ENCODE measurements at places on chromosomes 3 and 15.

DNA sequence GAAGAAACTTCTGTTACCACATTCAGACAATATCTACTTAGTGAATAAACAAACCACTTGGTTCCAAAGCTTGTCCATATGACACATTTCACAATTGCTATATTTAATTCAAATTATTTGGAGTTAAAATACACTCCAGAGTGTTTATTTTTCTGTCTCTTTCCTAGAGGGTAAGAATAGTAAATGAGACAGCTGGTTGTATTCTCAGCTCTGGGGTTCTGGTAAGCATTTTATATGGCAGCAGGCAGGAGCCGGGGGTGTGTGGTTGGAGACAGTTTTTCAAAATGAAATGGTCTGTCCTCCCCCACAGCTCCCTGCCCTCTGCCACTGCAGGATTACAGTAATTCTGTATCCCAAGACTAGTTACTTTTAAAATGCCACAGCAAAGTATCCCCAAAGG, 10.9 kb upstream of the SEC61A1 start:
- DNase-seq: no peak

GRCh38 chr3:166934879-166935278, 445.2 kb downstream of the ZBBX start:
- DNase-seq: no peak

DNA sequence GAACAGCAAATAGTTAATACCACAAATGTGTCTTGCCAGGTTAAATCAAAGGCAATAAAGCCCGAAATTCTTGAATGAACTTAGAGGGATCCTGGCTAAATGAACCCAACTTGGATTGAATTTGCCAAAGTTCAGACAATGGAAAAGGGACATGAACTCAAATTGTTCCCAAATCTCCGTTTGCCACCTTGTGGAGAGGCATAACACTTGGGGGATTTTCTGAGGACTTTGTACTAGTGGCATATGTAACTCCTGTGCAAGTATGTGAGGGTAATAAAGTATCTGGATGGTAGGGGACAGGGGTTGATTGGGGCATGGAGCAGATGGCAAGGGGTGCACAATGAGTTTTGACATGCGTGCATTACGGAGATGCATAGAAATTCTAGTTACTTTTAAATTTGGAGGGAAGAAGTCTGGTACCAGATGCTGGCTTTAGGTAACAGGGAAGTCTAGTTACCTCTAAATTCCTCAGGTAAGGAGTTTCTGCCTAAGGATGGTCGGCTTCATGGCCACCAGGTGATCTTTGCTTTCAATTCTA, 1.2 kb upstream of the TCAIM start:
- peak; percentile 5 for DNase-seq

DNA sequence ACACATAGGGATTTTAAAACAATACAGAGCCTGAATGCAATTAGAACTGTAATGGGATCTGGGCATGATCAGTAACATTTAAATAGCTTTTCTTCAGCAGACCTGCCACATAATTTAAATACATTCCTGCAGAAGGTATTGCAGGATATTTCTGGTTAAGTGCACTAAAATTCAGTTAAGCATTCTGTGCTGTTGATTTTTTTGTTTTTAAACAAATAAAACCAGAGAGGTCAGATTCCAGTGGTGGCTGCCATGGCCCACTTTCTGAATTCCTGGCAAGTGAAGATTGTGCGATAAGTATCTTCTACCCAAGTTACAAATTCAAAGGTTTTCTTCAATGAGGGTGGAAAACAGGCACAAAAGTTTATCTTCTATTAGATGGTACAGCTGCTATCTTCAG, 98.7 kb downstream of the RAP2B start:
- DNase-seq: no peak

DNA sequence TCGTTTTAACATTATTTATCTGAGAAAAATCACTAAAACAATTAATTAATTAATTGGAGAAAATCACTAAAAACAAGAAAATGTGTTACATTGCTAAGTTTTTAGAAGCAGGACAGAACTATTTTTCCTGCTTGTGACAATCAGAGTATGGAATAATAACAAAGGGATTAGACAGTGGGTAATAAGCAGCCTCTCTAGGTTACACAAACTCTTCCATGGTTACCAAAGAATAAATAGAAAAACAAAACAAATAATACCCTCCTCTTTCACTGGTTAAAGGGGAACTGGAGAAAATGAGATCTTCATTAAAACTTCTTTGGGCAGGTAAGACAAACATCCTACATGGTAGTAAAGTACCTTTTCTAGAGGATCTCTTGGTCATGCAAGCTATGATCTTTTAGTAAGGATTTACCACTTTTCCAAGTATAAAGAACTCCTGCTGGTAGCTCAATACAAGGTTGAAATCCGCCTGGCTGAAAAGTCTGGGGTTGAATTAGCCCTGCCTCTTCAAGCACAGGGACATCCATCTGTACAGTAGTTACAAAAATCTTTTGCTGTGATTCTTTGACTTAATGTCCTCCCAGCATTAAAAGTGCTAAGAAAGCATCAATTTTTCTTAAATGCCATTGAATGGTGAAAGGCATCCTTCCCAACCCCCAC, 2.5 kb upstream of the PLCH1 start:
- DNase-seq: no peak

- DNase-seq: peak; percentile 31
These were observed 9.6 kb upstream of the FAM174B start for GRCh38 chr15:92665100-92665555.

DNA sequence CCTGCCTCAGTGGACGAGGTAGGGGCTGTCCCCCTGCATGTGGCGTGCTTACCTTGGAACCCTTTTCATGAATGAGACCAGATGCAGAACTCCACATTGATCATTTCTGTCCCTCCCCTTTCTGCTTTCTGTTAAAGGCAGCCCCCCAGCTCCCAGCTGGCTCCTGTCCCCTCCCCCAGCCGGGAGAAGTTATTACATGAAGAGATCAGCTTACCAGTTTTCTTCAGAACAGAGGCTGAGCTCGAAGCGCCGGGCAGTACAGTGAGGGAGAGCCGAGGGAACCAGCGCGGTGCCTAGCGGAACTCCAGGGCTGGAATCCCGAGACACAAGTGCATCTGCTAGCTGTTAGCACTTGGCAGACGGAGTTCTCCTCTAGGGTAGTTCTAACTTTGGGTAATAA, 263.3 kb upstream of the NR2E3 start:
- DNase-seq: no peak

DNA sequence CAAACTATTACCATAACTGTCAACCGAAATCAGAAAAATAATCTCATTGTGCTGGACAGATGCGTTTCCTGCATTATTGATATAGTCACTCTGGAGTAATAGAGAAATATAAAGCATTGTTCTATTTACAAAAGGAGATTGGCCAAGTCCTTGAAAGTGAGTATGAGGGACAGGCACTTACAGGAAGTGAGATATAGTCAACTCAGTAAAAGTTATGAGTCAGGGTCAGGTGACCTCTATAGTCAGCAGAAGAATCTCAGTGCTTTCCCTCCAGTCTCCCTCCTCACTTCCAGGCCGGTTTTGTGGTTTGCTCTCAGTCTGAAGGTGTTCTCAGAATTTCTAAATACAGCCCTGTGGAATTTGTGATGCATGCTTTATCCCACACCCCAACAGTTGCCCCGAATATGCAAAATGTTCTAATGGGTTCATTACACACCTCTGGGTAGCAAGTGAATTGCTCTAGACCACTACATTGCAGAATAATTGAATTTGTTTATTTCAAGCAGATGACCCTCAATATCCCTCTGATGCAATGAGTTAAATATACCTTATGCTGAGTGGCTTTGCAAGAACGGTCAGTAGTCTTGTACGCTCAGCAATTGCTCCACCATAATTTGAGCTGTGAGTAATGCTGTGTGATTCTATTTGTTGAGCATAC, 787.7 kb downstream of the MCTP2 start:
- peak; percentile 75 for DNase-seq

GRCh38 chr3:124631727-124632126, 98.5 kb upstream of the UMPS start:
- DNase-seq: no peak

DNA sequence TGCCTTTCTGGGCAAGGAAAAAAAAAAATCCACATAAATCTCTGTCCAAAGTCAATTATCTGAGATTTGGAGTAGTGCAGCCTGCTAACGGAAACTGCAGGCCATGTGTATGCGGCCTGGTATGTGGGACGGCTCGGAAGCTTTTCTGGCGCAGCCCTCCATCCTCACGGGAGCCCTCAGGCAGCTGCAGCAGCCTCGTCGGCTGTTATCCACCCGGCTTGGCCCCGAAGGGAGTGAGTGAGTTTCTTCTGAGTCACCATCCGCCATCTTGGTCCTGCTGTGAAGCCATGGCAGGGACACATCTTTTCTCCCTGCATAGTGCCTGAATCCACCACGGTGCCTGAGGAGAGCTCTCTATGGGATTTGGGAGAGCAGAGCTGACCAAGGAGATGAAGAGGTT, 62.8 kb downstream of the POLR2M start:
- peak; percentile 82 for DNase-seq

- DNase-seq: no peak
These were observed 108.5 kb downstream of the FILIP1L start for GRCh38 chr3:100005665-100006393.

- DNase-seq: no peak
These were observed 31.1 kb downstream of the ADAMTS17 start for GRCh38 chr15:100310513-100311153.

- DNase-seq: no peak
These were observed 25.9 kb downstream of the RNF111 start for GRCh38 chr15:59013246-59013873.

DNA sequence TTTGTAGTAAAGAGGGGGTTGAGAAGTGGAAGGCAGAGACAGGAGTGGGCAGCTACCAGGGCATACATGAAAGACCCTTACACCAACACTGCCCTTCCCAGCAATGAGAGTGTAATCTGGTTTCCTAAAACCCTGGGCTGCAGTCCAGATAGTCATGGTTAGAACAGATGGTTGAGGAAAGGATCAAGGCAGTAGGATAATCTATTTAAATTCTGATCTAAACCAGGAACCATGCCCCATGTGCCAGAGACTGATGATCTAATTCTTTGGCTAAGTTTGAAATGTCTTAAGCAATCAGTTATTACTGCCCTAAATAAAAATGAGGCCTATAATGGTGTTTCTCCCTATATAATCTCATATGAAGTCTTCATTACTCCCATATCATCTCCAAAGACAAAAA, 59.6 kb downstream of the PRTG start:
- DNase-seq: peak; percentile 84

DNA sequence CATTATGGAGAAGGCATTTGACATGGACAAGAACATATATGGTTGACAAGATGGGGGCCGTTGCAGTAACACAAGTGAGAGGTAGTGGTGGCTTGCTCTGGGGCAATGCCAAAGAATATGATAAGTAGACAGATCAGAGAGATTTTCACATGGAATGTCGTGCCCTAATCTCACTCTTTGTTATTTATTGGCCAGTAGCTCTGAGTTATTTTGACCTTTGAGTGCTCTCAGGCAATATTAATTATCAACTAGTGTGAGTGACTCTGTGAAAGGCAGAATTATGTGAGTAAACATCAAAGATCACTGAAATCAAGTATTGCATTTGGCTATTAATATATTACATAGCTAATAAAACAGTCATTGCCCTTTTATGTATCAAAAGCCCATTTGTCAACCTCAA, 164.9 kb upstream of the ADAMTS9 start:
- no peak for DNase-seq

DNA sequence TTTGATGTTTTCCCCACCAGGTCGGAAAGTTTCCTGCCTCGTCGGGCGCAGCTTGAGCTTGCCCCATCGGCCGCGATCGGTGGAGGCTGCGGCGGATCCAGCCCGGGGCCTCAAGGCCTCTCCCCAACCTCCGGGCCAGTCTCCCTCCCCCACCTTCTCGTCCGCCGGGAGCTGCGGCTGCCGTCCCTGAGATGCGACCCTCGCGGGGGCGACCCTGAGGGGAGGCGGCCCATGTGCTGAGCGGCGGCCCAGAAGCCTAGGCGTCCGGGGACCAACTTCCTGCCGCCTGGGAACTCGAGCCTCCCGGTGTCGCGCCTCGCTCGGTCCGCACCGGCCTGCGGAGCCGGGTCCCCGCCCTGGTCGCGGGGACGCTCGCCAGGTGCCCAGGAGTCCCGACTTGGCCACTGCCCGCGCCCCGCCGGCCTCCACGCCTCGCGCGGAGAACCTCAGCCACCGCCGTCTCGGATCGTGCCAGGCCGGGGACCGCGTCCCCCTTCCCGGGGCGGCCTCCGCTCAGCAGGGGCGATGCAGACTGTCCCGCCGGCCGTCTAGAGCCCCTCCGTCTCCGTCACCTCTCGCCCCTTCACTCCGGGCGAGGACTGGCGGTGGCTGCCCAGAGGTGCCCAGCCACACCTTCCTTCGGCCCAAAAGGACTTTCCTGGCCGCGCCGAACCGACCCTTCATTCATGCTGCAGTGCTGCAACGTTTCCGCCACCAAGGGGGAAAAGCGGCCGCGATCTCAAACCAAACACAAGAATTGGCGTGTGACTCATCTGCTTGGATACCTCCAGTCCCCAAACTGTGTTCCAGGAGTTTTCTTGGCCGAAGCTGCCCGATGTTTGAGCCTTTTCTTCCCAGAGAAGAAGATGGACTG, 656 bp downstream of the SLMAP start:
- peak; percentile 78 for DNase-seq

DNA sequence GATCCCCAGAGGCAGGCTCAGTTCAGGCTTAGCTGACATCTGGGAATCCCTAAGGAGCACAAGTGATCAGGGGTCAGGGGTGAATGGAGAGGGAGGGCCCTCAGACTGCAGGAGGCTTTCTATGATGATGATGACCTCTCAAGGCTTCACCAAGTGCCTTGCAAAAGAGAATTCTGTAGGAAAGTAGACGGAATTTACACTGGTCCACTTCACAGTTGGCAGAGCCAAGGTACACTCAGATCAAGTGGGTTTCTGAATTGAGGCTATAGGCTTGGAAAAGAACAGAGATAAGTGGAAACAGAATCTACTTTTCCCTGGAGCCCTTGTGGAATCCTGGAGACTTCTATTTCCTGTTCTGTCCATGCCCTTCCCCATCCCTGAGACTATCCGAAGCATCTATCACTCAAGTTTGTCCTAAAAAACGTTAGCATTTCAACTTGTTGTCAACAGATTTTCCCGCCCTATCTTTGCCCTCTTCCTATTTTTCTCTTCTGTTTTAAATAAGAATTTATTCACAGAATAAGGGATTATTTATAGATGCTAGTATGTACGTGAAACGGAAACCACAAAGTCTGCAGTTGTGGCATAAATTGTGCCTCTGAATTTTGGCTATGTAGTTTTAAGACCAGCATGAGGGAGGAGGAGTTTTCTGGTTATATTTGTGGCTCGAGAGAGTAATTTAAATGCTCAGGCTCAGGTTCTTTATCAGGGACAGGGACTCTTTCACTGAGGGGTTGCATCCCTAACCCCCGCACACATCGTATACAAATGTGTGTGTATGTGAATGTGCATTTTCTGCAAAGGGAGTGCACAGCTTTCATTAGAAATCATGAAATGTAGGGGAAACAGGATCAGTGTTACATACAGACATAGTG, 12.8 kb downstream of the GCSAM start:
- no peak for DNase-seq

- DNase-seq: no peak
These were observed 453 bp downstream of the ZDHHC23 start for GRCh38 chr3:113948015-113948917.

GRCh38 chr15:87743562-87743961, 513.0 kb downstream of the NTRK3 start:
- DNase-seq: peak; percentile 8

Measured in fibroblast of mammary gland (primary cell).